ENCODE measurements at places on chromosomes 1 and 21.

GRCh38 chr1:150548632-150549495 is at the start of gene ADAMTSL4:
ADAMTSL4 (plus strand) TSS chr1:150549408; CDS start chr1:150552289, 2,881 bp downstream.
- no peak for DNase-seq

DNA sequence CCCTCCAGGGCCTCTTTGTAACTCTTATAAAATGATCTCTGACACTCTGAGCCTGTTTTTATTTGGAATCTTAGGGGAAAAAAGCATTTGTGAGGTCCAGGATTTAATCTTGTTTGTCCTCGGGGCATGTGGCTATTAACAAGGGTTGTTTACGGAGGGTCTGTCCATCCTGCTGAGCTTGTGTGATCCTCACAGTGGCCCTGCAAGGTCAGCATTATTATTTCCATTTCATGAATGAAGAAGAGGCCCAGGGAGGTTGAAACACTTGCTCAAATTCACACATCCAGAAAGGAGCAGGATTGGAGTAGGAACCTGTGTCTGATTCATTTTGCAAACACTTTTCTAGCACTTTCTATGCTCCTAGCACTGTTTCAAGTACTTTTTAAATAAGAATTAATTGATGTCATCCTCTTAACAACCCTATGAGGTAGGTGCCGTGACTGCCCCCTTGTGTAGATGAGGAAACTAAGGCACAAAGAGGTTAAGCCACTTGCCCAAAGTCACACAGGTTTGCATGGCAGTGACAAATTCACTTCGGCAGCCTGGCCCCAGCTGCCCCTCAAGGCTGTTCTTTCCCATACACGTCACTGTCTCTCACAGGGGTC is 178.9 kb downstream of the MIS18A start:
- no peak for DNase-seq

DNA sequence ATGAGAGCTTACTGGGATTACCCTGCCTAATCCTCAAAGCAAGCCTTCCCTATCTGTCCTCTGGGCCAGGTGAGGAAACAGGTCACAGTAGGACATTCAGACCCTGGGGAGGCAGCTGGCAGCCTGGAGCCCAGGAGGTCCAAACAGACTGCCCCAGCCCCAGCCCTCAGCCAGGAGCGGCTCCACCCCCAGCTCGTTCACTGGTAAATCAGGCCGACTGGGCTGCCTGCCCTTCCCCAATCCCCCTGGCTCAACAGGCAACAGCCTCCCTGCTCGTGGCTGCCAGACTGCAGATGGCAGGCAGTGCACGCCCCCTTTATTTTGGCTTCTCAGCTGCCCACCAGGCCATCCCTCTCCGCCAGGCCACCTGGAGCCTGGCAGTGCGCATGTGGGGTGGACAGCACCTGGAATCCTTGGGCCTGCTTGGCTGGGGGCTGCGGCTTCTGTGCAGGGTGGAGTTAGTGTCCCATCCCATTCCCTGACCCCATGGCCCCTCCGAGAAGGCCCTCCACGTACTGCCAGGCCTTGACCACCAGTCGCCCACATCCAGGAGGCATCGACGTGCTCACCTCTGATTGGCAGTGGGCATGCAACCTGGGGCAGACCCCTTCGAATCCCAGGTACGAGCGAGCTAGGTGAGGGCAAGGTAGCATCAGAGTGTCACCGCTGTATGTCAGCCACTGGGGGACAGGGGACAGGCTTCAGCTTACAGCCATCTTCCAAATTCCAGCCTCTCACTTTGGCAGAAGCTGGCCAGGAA is 11.2 kb upstream of the ZNF670 start:
- DNase-seq = no peak

- no peak for DNase-seq
Measured at GRCh38 chr1:206633708-206634121, 1.6 kb upstream of the DYRK3 start.

GRCh38 chr1:181149326-181150125 is 61.0 kb downstream of the IER5 start:
- DNase-seq = peak; percentile 43

DNA sequence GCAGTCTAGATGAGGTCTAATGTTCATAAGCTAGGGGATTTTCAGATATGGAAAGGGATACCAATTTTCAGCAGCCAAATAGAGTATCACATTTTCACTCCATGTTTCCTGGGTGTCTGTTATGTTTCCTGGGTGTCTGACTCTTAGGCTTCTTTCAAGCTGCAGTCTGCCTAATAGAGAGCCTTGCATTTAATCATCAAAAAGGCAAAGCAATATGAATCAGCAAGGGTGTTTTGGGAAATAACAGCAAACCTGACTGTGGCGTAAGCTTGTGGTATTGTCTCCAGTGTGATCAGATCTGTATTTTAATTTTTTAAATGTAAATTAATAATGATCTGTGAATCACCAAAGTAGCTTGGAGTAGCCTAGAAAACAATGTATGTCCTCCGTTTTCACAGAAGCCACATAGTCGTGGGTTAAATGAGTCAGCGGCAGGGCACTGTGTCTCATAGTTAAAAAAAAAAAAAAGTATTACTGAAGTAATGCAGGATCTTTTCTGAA is 10.4 kb downstream of the LGALS8 start:
- DNase-seq = no peak
